Effector memory CD4-positive, alpha-beta T cell (primary cell): ENCODE measurements at places on chromosomes 6 and 20.

- DNase-seq = no peak
Measured at GRCh38 chr6:42407379-42407778, 44.3 kb downstream of the TRERF1 start.

DNA sequence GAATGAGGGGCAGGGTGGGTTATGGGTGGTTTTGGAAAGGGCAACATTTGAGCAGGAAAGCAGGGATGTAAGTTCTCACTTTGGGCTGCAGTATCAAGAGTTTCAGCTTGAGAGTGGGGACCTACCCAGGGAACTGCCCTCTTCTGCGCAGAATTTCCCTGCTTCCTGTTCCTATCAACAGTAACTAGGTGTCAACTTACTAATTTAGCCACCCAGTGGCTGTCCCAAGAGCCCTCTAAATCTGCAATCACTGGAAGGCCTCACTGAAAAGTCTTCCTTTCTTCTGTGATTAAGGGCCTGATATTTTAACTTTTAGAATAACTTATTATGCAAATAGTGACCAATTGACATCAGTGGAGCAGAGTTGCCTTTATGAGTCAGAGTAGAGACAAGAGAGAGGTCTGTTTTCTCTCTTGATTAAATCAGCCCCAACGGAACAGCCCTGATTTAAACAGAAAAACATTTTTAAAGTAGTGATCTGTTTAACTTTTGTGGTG is 118.2 kb upstream of the RIPOR2 start:
- no peak for DNase-seq

GRCh38 chr20:10501402-10501801 is 66.3 kb downstream of the SLX4IP start:
- no peak for DNase-seq

GRCh38 chr20:58700121-58700821 is 7.7 kb downstream of the NPEPL1 start:
- no peak for DNase-seq

DNA sequence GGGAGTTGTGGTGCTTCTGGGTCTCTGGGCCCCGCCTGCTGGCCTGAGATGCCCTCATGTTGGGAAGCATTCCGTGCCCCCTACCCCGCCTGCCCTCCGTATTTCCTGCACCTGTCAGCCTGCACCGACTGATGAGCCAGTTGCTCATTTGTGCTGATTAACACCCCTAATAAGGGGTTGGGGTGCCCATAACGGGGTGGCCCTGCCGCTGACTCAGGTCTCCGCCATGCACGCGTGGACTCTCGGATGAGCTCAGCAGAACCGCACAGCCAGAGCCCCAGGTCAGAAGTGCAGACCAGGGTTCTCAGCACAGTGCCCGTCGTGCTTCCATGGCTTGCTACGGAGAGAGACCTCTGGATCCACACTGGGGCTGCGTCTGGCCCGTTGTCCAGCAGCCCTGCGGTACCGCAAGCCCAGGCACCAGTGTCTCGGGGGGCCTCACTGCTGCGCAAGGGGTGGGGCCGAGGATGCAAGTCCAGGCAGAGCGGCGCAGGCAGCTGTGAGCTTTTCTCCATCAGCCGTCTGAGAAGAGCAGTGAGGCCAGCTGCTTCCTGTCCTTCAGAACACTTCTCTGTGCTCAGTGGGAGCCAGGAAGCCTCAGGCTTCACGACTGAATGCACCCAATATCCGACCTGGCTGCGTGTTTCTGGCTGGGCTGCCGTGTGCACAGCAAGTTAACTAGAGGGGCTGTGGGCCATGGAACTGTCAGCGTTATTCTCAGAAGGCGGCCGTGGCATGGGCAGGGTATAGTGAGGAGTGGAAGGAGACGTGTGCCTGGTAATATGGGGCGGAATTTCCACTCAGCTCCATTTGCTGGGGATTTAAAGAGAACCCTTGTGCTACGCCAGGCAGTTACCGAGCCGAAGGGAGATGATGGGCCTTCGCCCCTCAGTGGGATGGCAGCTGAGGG is 18.6 kb downstream of the MTG2 start:
- no peak for DNase-seq

- DNase-seq = no peak
Measured at GRCh38 chr6:17921454-17921853, 66.0 kb downstream of the KIF13A start.

DNA sequence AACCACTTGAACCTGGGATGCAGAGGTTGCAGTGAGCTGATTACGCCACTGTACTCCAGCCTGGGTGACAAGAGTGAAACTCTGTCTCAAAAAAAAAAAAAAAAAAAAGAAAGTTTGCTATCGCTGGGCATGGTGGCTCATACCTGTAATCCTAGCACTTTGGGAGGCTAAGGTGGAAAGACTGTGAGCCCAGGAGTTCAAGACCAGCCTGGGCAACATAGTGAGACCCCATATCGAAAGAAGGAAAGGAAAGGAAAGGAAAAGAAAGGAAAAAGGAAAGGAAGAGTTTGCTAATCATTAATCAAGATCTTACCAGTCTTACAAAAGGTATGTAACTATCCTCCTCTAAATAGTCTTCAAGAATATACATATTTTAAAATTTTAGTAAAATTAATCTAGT is 55.4 kb upstream of the SMIM29 start:
- DNase-seq = no peak

GRCh38 chr6:14824484-14825275 is 421.2 kb upstream of the JARID2 start:
- DNase-seq = no peak

- no peak for DNase-seq
Measured at GRCh38 chr6:12875051-12875450, 158.5 kb downstream of the PHACTR1 start.

DNA sequence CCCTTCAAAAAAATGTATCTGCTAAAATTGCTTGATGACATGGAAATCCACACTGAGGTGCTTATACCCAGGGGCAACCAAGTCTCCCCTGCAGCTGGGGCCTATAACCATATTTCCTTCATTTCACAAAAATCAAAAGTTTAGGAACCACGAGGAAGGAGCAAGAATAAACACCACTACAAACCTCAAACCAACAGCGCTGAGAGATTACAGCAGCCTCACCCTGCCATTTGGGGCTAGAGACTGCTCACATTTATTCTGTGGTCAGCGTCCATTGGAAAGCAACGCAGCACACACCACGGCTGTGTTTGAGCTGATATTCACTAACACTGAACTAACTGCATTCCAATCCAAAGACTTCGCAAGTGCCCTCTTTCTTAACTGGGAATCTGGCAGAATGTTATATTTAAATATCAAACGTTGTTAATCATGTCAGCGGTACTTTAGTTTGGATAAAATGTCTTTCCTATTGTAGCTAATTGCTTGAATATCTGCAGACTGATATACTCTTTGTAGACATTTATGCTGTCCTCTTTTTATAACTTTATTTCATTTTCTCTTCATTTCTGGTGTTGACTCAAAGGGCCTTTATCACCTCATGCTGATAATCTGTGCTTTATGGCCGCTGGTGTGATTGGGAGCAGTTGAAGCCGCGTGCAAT is 94.6 kb downstream of the FOXA2 start:
- DNase-seq = no peak

GRCh38 chr6:29183594-29183993 is 12.9 kb downstream of the OR2J2 start:
- DNase-seq = no peak

DNA sequence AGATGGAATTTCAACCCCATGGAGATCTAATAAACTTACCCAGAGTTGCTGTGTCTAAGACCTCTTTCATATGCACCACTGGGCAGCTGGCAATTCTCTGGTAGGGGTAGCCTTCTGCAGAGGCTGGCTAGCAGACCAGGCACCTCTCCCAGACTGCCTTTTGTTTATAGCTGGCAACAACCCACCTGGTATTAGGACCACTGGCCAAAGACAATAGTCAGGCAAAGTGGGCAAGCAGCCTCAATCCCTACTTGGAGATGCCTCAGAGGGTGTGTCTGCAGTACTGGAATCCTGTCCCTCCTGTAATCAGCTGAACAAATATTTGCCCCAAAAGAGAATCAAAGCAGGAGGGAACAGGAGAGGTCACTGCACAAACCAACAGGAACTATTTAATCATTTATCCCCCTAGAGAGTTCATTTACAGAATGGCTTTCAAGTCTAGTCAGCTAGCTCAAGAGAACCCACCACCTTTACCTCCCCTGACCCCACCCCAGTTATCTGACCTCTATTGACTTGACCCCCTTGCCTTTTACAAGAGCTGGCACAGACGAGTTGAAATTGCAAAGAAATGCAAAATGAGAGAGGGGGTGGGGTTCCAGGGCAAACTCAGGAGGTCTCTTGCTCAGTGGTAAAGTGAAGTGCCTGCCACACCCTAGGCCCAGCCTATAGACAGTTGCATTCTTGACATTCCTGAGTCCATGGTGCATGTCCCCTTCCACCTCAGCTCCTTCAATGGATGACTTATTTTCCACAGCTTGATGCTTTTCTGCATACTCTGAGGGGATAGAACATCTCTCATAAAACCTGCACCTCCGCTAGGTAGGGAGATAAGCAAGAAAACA is 2.8 kb downstream of the BCL2L1 start:
- no peak for DNase-seq

DNA sequence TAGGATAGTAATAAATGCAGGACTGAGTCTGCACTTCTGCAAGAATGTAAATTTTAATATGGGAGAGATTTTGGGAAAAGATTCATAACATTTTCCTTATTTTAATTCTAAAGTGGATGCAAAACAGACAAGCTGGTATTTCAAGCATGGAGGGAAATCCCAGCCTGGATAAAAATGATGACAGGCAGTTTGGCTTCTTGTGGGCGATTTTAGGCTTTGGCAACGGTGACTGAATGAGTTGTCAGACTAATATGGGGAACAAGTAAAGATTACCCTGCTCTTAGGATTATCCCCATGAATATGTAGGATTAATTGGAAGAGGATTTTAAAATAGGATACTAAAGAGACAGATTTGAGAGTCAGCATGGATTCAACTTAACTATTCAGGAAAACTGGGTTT is 21.0 kb downstream of the OGFRL1 start:
- DNase-seq = no peak

GRCh38 chr20:49685809-49686208 is 27.9 kb downstream of the B4GALT5 start:
- no peak for DNase-seq

GRCh38 chr6:24272553-24272952 is 85.3 kb downstream of the DCDC2 start:
- no peak for DNase-seq

GRCh38 chr6:13614126-13614925 is 809 bp upstream of the NOL7 start:
- DNase-seq = no peak
